ENCODE measurements at places on chromosomes 5 and 9.

DNA sequence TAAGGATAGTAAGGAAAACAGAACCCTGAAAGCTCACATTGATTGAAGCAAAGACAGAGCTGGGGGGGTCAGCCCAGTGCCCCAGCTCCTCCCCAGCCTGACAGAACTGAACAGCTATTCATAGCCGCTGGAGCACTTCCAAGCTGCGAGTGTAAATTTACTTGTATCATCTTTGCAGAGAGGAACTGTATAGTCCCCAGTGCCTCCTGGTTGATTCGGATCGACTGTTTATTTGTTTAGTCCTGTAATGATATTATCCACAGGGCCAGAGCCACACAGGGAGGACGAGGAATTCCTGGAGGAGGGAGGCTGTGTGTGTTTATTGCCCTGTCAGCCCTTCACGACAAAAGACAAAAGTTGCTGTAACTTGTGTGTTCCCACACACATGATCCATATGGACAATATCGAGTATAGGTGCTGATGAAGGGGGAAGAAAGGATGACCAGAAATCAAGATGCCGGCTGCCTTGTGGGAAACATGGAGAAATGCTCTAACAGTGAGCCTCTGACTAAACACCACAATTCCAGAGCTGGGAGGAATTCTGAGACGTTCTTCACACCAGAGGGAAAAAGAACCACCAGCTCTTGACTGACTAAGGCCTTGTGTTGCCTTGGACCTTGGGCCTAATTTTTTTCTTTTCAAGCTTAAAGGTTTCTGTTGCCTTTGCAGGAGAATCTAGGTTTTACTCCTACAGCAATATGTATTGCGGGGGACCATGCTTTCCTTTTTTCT lies 31.1 kb downstream of the FOXD1 start:
- DNase-seq: peak; percentile 34

DNA sequence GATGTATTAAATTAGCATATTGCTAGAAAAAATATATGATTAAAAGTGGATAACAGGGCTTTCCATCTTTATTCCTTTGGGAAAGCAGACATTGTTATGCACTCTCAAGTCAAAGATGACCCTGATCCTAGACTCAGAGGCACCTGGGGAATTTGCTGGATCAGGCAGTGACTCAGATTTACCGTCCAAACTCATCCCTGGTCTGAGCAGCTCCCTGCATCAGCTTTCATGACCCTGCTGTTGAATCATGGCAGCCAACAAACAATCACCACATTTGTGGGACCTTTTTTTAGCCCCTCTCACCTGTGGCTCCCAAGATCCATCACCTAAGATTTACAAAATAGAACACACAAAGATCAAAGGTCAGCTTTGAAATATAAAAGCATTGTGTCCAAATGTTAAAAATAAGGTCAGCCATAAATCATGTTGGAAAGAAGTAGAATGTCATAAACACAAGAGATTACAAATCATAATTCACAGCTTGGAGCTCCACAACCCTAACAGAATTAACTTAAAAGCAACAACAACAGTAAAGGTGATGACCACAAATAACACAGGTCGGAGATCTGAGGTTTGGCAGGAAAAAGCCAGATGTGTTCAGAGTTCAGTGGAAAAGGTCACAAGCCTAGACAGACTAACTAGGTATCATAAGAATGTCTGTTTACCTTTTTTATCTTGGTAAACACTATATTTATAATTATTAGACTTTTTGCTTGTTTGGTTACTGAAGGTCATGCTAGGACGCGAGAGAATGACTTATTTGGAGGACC lies 55.5 kb downstream of the ZFAND5 start:
- DNase-seq: no peak

DNA sequence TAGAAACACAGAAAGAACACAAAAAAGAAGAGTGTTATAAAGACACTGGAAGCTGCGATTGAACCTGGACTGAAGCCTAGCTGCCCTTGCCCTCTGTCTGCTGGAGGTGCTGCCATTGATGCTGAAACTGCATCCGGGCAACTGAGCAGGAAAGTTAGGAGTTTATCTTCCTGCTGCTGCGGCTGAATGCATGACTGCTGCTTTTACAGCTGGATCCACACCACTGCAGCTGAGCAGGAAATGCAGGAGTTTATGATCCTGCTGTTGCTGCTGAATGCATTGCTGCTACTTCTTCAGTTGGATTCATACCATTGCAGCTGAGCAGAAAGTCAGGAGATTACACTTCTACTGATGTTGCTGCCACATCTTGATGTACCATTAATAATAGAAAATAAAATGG lies 21.8 kb upstream of the JAKMIP2 start:
- DNase-seq: no peak

- DNase-seq: no peak
Measured at GRCh38 chr5:24643880-24644279, 898 bp downstream of the CDH10 start.

DNA sequence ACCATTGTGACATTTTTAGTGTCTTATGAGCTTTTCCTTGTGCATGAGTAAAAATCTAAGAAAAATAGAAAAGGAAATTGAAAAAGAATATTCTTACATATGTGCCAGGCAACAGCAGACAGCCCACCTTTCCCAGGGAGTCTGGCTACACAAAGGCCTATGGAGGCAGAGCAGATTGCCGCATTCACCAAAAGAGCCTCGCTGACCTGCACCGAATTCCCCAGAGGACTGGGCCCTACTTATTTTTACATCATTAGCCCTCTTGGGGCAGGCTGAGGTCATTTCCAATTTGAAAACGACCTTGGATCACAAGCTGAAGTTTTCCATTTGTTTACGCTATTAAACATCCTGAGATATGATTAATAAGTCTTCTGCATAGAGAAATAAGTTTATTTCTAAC lies 66.2 kb upstream of the WDR41 start:
- DNase-seq: no peak

DNA sequence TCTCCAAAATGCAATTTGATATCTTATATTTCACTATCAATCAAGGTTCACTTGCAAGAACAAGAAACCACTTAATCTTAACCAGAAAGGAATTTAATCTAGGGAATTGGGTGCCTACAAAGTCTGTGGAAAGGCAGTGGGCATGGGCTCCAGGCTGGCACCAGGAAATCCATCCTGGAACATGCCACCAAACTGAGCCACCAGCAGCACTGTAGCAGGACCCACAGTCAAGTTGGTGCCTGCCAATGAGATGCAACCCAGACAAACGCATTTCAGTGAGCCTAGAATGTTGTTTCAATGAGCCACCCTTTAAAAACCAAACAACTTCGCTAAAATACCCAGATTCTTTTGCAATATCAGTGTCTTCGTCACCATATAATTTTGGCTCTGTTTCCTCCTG lies 71.1 kb downstream of the PRKACG start:
- DNase-seq: no peak

DNA sequence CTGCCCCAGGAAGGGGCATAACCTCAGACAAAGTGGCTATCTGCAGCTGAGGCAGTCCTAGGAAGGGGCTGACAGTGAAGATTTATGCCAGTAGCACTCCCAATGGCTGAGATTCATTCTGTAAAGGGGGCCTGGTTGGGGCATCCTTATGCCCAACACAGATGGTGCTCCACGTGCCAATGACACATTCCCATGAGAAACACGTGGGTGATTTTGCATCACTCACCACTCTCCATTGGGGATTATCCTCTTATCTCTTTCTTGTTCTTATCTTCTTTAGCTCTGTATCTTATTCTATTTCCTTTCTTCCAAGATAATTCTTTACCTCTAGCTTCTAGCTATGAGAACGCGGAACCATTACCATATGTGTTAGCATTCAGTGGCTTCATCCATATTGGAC lies 194.0 kb upstream of the TUT7 start:
- no peak for DNase-seq

GRCh38 chr9:108634204-108634603 lies 221.6 kb downstream of the ACTL7B start:
- DNase-seq: peak; percentile 80

GRCh38 chr5:32848681-32849080 lies 137.6 kb downstream of the NPR3 start:
- DNase-seq: no peak

GRCh38 chr5:127878174-127878750 lies 175.1 kb downstream of the CCDC192 start:
- peak; percentile 0 for DNase-seq

DNA sequence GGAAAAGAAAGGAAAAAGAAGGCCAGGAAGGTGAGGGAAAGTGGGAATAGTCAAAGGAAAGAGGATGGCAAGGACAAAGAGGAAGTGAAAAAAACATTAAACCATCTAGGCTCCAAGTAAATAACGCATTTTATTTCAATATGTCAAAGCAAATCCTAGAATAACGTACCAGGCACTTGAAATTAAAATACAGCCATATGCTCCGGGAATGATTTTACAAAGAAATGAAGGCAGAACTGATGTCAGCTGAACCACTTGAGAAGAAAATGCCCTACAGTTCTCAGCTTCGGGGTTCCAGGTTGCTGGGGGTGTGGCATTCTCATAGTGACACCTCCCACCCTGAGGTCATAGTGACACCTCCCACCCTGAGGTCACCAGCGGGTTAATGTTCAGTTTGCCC lies 281.6 kb downstream of the SEMA5A start:
- DNase-seq: no peak

GRCh38 chr9:83520292-83520691 lies 17.9 kb downstream of the FRMD3 start:
- no peak for DNase-seq

GRCh38 chr9:38208206-38208901 lies 139.3 kb upstream of the SHB start:
- DNase-seq: no peak

Data from DMS153 (cell line).